ENCODE measurements at places on chromosomes 13 and 19.

DNA sequence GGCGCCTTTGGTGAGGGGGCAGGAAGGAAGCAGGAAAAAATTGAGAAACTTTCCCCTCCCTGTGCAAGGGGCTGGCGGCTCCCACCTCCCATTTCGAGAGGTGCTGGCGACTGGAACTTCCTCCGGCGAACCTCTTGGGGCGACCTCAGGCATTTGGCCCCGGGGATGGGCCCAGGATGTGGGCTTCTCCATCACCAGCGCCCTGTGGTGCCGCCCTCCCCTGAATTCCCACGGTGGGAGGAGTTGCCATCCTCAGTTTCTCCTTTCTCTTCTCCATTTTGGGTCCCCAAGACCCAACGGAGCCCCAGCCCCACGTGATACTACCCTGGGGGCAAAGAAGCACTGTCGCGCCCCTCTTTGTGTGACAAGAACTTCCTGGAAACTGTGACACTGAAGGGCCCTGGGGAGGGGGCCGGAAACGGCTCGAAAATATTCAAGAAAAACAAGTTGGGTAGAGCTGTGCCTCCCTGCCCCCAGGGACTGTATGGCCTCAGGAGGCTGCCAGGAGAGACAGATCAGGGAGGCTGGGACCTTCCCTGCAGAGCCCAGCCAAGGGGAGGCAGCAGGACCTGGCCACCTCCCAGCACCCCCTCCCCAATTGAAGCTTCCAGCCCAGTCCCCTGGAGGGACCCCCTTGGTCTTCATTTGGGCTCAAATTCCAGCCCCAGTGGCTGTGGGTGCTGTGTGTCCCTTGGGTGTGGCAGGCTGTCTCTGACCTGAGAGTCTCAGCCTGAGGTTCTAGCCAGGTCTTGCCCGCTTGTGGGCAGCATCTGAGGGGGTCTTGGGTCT is 16.2 kb upstream of the AP1M2 start:
- peak; percentile 53 for DNase-seq

GRCh38 chr13:112455476-112456059 is 79.4 kb downstream of the SPACA7 start:
- DNase-seq: no peak

- DNase-seq: no peak
Measured at GRCh38 chr13:44471686-44472085, 98.1 kb downstream of the SERP2 start.

GRCh38 chr13:24899601-24900000 is 135.6 kb downstream of the RNF17 start:
- no peak for DNase-seq

DNA sequence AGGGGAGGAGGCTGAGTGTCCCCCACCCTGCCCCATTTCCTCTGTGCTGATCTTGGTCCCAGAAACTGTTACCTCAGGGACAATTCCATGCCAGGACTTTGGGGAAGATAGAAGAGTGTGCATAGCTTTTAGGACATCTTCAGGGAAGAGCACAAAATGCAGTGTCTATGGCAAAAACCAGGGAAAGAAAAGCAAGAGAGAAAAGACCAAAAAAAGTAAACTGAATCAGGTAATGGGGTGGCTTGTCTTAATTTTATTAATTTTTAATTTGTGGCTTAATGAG is 109.4 kb downstream of the NDFIP2 start:
- no peak for DNase-seq

GRCh38 chr13:94162289-94162688 is 317.2 kb downstream of the DCT start:
- DNase-seq: no peak

- no peak for DNase-seq
Measured at GRCh38 chr13:78589206-78589605, 14.1 kb downstream of the POU4F1 start.

GRCh38 chr13:23852351-23852750 is 36.8 kb downstream of the MIPEP start:
- no peak for DNase-seq

- no peak for DNase-seq
Measured at GRCh38 chr19:49117677-49118564, 1.0 kb downstream of the C19orf73 start.

GRCh38 chr13:48843630-48844380 is 131.9 kb upstream of the FNDC3A start:
- no peak for DNase-seq

DNA sequence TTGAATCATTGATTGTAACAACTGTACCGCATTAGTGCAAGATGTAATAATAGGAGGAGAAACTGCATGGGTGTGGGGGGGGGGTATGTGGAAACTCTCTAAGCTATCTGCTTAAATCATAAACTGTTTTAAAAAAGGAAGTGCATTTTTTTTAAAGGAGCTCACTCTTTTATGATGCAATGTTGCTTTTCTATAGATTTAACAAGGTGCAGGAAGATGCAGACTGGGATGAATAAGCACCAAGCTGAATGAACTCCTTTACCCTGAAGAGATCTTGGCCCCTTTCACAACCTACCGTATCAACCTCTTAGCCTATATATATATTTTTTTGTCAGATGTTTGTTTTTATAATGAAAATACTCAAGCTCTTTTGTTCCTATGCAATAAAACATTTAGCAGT is 95.9 kb downstream of the AKAP11 start:
- no peak for DNase-seq

GRCh38 chr13:20442798-20443381 is 82.8 kb downstream of the CRYL1 start:
- DNase-seq: no peak

- peak; percentile 27 for DNase-seq
Measured at GRCh38 chr13:29782798-29783197, 67.6 kb downstream of the UBL3 start.

GRCh38 chr13:66914155-66914554 is 316.0 kb downstream of the PCDH9 start:
- no peak for DNase-seq
